ENCODE measurements at places on chromosomes 1 and 21.

DNA sequence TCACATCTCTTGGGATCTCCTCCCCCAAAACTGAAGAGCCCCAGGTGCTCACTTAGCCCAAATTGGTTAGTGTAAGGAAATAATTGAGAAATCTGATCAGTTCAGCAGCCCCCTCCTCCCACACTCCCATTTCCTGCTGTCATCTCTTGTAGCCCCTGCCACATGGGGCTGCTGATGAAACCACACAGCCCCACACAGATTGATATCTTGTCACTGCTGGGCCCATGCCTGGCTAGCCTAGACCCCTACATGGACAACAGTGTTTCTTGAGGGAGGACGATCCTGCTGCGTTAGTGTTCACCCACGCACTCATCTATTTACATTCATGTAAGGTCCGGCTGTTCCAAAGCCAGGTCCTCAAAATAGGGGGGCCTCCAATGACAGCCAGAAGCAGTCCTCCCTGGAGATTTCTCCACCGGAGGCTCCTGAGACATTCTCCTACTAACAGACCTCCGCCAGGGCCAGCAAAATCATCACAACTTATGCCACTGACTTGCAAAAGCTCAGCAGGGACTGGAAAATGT is 23.9 kb upstream of the RXRG start:
- DNase-seq, result no peak

- DNase-seq, result no peak
Observed at GRCh38 chr1:55679971-55680370, 464.8 kb upstream of the USP24 start.

- no peak for DNase-seq
Observed at GRCh38 chr1:220804202-220804586, 17.5 kb downstream of the MTARC1 start.

DNA sequence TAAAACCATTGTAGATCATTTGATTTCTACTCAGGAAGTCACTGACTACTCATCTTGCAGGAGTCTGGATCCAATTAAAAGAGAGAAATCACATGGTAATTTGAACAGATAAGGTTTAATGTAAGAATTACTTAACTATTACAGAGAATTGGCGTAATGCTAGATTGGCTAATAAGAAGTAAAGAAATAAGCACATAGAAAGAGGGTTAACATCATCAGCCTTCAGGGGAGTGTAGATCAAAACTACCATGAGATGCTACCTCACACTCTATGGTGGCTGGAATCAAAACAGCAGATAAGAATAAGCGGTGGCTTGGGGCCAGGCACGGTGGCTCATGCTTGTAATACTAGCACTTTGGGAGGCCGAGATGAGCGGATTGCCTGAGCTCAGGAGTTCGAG is 11.7 kb downstream of the ST3GAL3 start:
- no peak for DNase-seq

DNA sequence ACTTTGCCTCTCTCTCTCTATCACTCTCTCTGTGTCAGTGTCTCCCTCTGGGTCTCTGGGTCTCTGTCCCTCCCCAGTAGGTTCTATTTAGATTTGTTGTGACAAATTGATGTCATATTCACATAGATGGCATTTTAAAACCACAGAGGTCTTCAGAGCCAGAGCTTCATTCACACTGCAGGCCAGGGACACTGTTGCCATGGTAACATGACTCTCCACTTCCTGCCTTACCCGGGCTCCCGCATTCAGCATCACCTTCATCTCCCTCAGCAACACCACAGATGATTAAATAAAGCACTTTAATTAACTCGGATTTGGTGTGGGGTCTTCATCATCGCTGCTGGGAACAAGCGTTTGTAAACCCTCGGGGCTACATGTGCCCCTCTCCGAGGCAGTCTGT is 132.6 kb downstream of the ETS2 start:
- DNase-seq, result peak; percentile 70

DNA sequence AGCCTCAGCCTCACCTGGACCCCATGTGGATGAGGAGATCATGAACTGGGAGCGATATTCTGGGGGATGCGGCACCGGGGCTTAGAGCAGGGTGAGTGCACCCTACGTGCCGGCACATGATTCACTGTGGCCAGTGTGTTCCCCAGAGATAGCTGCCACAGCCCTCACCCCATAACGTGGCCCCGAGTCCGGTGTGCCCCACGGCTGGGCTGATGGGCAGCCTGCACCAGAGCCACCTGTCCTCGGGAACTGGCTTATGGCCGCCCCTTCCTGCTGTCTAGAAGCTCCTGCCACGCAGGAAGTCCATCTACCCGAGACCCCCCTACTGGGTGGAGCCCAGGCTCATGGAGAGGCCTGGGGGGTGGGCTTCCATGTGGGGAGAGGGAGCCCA is 39.1 kb upstream of the SLC19A1 start:
- DNase-seq, result no peak

- no peak for DNase-seq
Observed at GRCh38 chr1:185520188-185520920, 203.3 kb upstream of the IVNS1ABP start.

DNA sequence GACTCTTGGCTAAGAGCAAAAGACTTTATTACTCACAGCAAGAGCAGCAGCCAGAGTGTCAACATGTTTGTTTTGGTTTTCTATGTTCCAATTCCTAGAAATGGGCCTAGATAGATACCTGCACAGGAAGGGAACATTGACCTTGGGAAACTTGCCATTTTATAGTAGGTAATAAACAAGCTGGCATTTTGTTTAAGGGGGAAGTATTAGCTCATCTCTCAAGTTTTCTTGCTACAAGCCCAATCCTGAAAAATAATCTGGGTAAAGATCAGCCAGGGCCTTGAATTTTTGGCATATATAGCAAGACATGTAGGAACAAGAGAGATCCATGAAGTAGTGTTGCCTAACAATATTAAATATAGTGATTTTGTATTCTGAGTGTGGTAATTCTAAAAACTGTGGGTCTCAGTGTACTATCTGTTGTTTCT is 51.4 kb upstream of the RGL1 start:
- DNase-seq, result no peak

DNA sequence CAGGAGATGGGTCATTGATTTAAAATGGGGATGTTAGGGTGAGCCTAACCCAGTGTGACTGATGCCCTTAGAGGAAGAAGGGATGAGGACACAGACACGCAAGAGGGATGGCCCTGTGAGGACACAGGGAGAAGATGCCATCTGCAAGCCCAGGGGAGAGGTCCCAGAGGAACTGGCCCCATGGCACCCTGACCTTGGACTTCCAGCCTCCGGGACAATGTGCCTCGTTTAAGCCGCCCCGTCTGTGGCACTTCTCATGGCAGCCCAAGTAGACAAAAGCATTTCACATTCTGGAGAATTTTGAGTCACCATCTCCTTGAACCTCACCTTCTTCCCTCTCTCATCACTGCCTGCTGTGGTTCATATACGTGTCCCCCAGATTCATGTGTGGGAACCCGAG is 20.1 kb upstream of the PCBP3 start:
- DNase-seq, result no peak

DNA sequence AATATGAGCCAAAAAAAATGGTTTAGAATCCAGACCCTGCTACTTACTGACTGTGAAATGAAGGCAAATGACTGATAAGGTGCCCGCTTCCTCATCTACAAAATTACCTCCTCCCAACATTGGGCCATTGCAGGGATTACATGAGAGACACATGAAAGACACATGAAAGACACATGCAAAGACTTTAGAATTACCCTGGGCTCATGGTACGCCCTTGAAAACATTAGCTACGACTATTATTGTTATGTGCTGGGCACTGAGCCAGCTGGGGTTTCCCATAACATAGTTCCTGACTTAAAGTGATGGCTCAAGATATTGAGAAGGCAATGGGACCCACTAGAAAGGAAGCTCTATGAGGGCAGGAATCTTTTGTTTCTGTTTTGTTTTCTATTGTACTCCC is 43.7 kb upstream of the KANK4 start:
- no peak for DNase-seq

DNA sequence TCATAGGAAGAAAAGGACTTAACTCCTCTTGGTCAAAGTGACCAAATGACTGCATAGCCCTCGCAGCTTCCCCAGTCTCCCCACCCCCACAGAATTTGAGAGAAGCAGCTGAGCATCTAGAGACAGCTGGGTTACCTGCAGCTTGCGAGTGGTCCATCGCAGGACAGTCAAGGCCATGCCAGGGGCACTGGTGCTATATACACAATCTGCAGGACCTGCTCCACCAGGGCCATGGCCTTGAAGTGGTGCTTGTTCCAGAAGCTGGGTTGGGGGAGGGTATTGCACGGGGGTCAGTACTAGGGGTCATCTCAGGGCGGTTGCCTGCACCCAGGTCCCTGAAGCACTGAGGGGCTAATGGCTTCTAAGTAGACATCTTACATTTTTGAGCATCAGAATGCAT is 10.4 kb downstream of the MRTO4 start:
- no peak for DNase-seq

- DNase-seq, result peak; percentile 96
Observed at GRCh38 chr1:32464716-32465577, at the start of gene ZBTB8B. Gene ZBTB8B (plus strand): TSS chr1:32465072. CDS start chr1:32470625, 5,553 bp downstream.

DNA sequence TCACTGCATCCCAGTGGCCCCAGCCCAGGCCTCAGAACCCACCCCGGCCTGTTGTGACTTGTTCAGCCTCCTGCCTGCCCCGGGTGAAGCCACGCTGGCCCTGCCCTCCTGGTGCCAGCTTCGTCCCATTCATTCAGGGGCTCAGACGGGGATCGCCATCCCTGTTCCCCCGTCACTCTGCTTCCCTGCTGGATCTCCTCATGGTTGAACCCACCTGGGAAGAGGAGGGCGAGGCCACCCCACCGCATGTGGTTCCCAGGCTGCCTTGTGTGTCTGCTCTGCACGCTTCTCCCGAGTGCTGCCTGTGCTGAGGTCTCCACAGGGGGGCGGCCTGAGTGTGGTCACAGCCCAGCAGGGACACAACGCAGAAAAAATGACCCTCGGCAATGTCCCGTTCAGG is 108.2 kb upstream of the ACTRT2 start:
- DNase-seq, result no peak

DNA sequence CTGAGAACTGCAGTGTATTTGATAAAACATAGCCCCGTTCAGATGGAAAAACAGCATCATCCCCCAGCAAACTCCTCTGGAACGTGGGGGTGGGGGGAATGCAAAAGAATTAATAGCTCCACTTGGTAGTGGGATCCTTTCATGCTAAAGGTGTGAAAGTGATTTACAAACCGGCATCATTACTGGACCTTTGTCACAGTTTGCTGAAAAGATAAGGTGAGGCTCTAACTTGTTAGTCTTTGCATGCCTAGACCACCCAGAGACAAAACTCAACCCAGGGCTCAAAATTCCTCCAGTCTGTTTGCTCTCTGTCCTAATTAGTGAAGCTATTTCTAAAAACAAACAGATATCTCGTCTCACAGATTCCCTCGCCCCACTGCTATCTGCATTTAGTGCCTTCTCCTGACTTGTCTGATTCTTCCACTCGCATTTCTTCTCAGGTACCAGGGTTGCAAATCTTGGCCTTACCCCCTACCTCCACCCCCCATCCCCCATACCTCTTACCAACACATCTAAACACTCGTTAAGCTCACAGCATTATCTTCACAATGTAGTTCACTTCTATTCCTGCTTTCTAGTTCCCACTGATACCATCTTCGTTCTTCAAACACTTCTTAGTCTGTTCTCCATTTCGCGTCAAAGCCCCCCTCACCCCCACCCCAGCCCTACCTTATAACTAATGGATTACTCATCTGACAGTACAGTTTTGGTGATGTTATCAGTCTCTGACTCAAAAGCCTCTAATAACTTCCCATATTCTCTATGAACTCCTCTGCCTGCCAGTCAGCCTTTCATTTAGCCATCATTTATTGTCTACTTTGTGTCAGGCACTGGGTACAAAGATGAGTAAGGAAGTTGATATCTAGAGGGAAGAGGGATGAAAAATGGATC is 11.8 kb downstream of the IER5 start:
- DNase-seq, result no peak

DNA sequence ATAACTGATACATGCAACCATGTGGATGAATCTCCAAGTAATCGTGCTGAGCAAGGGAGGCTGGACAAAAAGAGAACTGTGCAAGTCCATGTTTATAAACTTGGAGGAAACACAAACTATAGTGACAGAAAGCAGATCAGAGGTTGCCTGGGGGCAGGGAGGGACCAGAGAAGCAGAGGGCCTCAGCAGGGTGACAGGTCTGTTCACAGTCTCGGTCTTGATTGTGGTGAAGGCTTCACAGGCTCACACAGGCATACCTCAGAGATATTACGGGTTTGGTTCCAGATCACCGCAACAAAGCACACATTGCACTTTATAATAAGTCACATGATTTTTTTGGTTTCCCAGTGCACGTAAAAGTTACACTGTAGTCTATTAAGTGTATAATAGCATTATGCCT is 28.5 kb downstream of the ACOT7 start:
- DNase-seq, result no peak

DNA sequence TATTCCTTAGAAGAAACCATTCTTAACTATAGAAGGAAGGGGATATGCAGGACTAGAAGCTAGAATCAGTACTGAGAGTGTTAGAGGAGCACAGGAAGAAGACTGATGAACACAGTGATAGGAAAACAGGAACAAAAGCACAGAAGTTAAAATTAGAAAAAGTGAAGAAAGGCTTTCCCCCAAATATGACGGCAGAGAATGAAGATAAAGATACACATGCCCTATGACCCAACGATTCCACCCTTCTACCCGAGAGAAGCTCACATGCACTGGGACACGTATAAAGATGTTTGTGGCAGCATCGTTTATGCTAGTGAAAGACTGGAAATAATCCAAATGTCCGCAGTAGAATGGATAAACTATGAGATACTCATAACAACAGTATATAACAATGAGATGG is 74.2 kb downstream of the DTL start:
- DNase-seq, result no peak

- DNase-seq, result no peak
Observed at GRCh38 chr21:44913425-44914175, 7.1 kb downstream of the ITGB2 start.

- DNase-seq, result no peak
Observed at GRCh38 chr1:93605026-93605568, 76.5 kb downstream of the BCAR3 start.

- no peak for DNase-seq
Observed at GRCh38 chr1:92466683-92467352, 19.9 kb downstream of the GFI1 start.

- no peak for DNase-seq
Observed at GRCh38 chr1:66729119-66729518, 23.1 kb upstream of the DYNLT5 start.

DNA sequence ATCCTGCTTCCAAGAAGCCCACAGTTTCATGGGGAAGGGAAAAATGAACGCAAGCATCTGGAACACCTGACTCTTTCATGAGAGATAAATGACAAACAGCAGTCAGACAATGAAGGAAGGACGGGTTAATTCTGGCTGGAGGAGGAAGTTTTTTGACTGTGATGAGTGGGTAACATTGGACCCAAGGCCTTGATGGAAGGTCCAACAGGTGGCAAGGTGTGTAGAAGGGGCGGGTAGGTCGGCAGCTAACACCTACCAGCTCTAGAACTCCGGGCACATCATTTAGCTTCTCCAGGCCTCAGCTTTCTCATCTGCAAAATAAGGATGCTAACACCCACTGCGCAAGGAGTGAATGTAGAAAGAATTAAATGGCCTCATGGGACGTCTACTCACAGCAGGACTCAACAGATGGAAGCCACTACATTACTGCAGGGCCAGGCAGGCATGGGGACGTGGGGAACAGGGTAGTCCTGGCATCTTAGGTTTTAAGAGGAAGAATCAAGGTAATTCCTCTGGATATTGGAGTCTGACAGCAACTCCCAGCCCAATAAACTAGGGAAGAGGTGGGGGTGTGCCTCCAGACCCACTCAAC is 12.9 kb downstream of the GLIS1 start:
- DNase-seq, result no peak
